Osteoblast (primary cell): ENCODE measurements at places on chromosomes 1 and 21. TPM values are rescaled to one million over a fixed set of nuclear protein-coding genes. Genes with fewer than 3 reads are reported as not detected.

The KDF1 gene
- not detected in 2 replicates for total RNA-seq

GRCh38 chr1:9289090-9289534 is 3.6 kb upstream of the SPSB1 start:
- DNase-seq, result no peak

- DNase-seq, result no peak
Observed at GRCh38 chr1:225577241-225577640, 75.7 kb downstream of the ENAH start.

DNA sequence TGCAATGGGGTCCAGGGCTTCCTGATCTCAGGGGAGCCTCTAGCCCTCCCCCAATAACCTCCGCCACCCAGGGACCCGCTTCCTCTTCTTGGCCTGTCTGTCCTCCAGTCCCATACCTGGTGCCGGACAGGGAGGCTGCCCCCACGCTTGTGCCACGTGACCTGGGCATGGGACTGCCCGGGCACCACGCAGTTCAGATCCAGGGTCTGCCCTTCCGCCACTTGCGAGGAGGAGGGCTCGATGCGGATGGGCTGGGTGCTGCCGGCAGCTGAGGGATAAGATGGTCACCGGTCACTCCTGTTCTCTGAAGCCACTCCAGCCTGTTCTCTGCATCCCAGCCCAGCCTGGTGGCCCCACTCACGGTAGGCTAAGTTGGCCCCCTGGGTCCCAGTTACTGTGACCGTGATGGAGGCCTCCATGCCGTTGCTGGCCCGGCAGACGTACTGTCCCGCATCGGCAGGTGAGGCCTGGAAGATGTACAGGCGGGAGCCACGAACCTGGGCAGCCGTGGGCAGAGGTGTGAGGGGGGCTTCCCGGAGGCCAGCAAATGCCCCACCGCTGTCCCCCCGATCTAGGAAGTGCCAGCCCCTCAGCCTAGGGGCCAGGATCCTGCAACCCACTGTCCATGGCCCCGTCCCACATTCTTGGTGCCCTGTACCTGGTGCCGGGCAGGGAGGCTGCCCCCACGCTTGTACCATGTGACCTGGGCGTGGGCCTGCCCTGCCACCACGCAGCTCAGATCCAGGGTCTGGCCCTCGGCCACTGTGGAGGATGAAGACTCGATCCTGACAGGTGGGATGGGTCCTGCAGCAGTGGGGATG is 39.6 kb downstream of the LDLRAD2 start:
- no peak for DNase-seq

- DNase-seq, result no peak
Observed at GRCh38 chr1:167064621-167065020, 25.6 kb downstream of the GPA33 start.

- peak; percentile 56 for DNase-seq
Observed at GRCh38 chr21:18776936-18777335, 373.4 kb upstream of the TMPRSS15 start.

- DNase-seq, result no peak
Observed at GRCh38 chr1:66275083-66275482, 258.9 kb upstream of the SGIP1 start.

- peak; percentile 41 for DNase-seq
Observed at GRCh38 chr1:181208967-181209366, 120.5 kb downstream of the IER5 start.

DNA sequence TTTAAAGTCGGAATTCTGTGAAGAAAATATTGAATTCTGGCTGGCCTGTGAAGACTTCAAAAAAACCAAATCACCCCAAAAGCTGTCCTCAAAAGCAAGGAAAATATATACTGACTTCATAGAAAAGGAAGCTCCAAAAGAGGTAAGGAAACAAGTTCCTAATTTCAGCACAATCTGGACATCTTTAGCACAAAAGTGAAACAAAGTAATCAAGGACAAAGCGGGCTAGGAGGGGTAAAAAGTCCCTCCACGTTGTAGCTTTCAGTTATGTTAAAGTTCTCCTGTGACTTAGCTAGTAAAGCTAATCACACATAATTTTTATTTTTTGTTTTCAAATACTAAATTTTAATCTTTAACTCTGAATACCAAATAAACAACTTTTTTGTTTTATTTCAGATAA is 2.2 kb downstream of the RGS2 start:
- no peak for DNase-seq

The LCE2A gene
- total RNA-seq, result not detected in 2 replicates

- DNase-seq, result no peak
Observed at GRCh38 chr1:12372761-12373160, 142.9 kb downstream of the VPS13D start.

- DNase-seq, result peak; percentile 65
Observed at GRCh38 chr21:36859744-36860501, 106.5 kb downstream of the HLCS start.

- no peak for DNase-seq
Observed at GRCh38 chr1:151011154-151011850, 3.1 kb downstream of the PRUNE1 start.

DNA sequence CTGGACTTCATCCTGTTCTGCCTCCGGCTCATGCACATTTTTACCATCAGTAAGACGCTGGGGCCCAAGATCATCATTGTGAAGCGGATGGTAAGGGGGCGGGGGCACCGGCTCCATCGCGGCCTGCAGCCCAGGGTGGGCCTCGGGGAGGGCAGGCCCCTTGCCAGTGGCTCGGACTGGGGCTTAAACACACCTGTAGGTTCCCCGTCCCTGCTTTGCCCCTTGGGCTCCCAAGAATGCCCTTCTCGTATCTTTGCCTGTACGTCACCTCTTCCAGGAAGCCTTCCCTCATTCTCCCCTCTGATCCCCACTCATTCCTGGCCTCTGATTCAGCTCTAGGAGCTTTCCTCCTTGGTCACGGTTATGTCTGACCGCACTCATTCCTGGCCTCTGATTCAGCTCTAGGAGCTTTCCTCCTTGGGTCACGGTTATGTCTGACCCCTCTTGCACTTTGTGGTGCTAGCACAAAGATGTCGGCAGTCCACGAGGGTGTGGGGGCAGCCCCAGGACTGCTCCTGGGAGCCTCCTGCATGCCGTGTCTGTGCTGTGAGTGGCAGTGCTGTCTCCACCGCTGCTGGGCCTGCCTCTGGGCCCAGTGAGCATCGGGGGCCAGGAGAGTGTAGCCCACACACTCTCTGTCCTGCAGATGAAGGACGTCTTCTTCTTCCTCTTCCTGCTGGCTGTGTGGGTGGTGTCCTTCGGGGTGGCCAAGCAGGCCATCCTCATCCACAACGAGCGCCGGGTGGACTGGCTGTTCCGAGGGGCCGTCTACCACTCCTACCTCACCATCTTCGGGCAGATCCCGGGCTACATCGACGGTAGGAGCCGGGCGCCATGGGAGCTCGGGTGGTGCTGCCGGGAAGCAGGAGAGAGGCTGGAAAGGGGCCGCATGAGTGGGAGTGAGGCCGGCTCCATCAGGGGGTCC is 49.1 kb upstream of the LRRC3 start:
- DNase-seq, result no peak

- DNase-seq, result no peak
Observed at GRCh38 chr1:7352364-7352763, 418.7 kb upstream of the VAMP3 start.

The MCOLN3 gene
- 4.0 and 4.7 TPM in 2 replicates for total RNA-seq

DNA sequence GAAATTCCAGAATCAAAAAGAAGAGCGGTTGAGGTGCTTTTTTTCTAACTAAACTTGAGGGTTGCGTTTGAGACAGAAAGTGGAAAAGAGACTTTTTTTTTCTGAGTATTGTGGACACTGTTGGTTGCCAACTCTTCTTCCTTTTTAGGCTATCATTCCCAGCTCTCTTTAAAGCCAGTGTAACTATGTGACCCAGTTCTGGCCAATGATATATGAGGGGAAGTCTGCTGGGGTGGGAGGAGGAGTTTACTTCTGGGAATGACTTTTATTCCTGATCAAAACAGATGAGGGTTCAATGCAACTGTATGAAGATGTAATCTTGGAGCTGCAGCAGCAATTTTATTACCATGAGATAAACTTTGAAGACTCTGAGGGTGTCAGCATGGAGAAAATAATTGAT is 17.3 kb upstream of the NMNAT2 start:
- DNase-seq, result no peak

GRCh38 chr1:59815892-59816291 is 1.1 kb downstream of the HOOK1 start:
- peak; percentile 41 for DNase-seq

GRCh38 chr1:230906226-230906625 is 37.9 kb upstream of the C1orf198 start:
- no peak for DNase-seq

The DFFA gene
- total RNA-seq, result 27.9 and 32.7 TPM in 2 replicates

The ADAMTS1 gene
- 182 and 243 TPM in 2 replicates for total RNA-seq

The CHIA gene
- total RNA-seq, result not detected in 2 replicates

- peak; percentile 89 for DNase-seq
Observed at GRCh38 chr1:35111106-35111505, 31.9 kb downstream of the ZMYM1 start.

DNA sequence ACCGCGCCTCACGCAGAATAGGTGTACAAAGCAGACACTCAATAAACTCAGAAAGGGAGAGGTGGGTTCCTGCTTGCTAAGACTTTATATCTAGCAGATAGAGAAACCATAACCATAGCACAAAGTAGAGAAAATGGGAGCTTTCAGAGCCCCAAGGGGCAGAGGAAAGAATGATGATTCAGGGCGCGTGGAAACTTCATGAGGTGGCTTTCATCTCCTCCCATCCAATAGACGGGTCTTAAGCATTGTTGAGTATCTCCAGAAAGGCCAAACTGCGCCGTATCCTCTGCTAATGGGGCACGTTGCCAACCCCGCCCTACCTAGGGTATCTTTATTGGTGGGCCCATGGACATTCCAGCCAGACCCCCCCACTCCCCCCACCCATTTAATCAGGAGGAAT is 778 bp upstream of the MIXL1 start:
- DNase-seq, result no peak

DNA sequence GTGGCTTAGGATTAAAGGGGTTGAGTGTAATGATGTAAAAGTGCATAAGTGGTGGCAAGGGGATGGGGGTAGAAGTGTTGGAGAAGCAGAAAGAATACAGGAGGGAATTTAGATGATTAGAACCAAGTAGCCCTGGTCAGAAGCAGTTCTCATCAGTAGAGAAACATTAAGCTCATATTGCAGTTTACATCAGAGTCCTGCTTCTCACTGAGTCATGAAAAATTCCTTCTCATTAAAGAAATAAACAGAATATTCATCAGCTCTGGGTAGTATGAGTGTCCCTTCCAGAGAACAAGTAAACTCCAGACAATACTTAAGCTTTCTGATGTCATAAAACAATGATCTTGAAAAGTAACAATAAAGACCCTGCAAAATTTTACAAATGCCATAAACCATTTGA is 36.5 kb downstream of the LRRIQ3 start:
- DNase-seq, result no peak

- DNase-seq, result peak; percentile 10
Observed at GRCh38 chr1:214396330-214396729, 115.4 kb downstream of the SMYD2 start.

The COL11A1 gene
- total RNA-seq, result 158 and 185 TPM in 2 replicates

GRCh38 chr1:246617768-246618167 is 51.5 kb downstream of the CNST start:
- no peak for DNase-seq

The CRABP2 gene
- total RNA-seq, result 9.1 and 16.6 TPM in 2 replicates

The UBE2J2 gene
- total RNA-seq, result 31.2 and 32.6 TPM in 2 replicates
